Progenitor cell of endocrine pancreas (in vitro differentiated cells): ENCODE measurements at places on chromosomes 12 and 14.

DNA sequence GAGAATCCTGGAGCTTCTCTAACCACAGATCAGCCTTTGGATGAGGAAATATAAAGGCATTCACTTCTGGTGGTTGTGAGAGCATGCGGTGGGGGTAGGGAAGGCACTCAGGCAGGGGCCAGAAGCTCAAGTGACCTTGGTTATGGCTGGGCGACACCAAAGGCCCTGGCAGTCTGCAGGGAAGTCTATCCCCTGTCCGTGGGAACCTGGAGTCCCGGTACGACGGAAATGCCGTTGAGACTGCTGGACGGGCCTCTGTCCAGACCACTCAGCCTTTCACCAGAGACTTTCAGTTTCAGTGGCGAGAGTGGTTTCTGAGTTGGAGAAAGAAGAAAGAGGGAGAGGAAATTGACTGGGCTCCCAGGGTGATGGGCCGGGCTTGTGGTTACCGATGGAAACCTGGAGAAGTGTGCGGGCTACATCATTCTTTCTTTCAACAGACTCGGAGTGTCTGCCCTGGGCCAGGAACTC lies 20.9 kb downstream of the ISCA2 start:
- DNase-seq, result no peak

DNA sequence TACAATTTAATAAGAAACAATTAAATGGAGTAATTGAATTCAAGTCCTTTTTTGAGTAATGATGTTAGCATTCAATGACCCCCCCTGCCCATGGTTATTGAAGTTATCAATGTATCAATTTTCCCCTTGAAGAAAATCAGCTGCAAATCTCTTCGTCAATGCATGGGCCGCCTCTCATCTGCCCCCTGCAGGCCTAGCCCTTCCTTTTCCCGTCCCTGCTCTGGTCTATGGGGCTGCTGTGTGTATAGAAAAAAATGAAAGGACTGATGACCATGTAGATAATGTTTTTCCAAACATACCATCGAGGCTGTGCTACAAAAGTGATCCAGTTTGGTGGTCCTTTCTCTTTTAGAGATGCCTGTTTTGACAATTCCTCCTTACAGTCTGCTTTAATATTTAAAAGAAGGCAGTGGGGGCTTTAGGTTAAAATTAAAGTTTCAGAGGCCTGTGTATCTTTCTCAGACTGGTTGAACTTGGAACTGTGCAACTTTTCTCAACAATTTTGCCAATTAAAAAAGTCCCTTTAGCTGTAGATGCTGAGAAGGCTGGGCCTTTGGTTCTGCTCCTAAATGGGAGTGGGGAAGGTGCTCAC lies 98.4 kb downstream of the APAF1 start:
- no peak for DNase-seq

GRCh38 chr14:69137416-69137815 lies 15.5 kb downstream of the DCAF5 start:
- no peak for DNase-seq

- DNase-seq, result no peak
These were observed 45.1 kb upstream of the HMGA2 start for GRCh38 chr12:65779091-65779642.

- no peak for DNase-seq
These were observed 10.5 kb downstream of the OAS3 start for GRCh38 chr12:112948806-112949205.

GRCh38 chr12:76455582-76456345 lies 103.8 kb downstream of the OSBPL8 start:
- DNase-seq, result no peak

- no peak for DNase-seq
These were observed 13.1 kb upstream of the ANKLE2 start for GRCh38 chr12:132774646-132775275.

- no peak for DNase-seq
These were observed 717.6 kb downstream of the FSCB start for GRCh38 chr14:43789458-43789857.

GRCh38 chr14:63453443-63453936 lies 89.7 kb downstream of the PPP2R5E start:
- DNase-seq, result no peak

GRCh38 chr12:121930862-121931261 lies 12.5 kb downstream of the CFAP251 start:
- no peak for DNase-seq
